ENCODE measurements at places on chromosomes 2 and 18.

- DNase-seq, result no peak
Observed at GRCh38 chr2:119483395-119483753, 40.9 kb downstream of the SCTR start.

DNA sequence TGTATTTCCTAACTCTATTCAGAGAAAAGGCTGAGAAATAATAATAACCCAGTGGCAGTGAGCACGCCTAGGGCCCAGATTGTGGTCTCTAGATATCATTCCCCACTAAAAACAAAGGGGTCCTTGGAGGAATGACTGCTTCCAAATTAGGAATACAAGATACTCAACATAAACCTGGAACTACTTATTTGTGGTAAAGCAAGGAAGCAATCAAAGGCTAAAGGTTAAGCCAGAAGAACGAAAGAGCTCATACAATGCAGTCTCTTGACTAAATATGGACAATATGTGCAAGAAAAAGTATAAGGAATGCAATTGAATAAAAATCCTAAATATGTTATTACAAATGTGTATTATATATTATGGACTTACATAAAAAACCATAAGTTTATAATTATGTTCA, 253.5 kb upstream of the NRP2 start:
- no peak for DNase-seq

DNA sequence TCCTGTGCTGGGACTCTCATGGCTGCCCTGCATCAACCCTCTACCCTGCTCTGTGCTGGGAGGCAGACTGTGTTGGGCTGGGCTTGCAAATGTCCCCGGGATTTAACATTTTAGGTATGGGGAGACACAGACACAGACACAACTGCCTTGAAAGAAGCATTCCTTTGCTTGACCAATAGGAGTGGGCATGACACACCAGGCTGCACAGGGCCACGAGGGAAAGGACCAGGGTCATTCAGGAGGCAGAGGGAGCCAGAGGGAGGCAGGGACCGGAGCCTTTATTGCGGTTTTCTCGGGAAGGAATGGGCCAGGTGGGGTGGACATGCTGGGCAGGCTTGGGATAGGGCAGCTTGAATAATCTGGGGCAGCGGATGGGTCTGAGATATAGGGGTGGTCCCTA, 238.7 kb upstream of the COPS8 start:
- no peak for DNase-seq

DNA sequence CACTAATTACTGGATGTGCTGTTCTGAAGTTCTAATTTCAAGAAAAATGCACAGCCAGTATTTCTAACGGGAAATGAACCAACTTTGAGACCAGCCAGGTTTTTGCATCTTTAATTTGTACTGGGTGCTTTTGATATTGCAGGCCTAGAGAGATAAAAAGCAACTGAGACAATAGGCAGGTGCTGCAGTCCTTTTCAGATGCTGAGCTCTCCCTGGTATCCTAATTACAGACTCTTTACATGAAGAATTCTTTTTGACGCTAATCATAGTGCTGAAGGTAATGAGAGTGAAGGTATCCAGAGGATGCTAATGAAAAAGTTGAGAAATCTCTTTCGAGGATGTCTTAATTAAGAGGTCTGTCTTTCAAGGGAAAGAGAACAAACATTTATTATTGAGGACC, 85.1 kb downstream of the SERPINB8 start:
- DNase-seq, result no peak

GRCh38 chr2:138391946-138392345, 109.6 kb upstream of the SPOPL start:
- DNase-seq, result no peak

DNA sequence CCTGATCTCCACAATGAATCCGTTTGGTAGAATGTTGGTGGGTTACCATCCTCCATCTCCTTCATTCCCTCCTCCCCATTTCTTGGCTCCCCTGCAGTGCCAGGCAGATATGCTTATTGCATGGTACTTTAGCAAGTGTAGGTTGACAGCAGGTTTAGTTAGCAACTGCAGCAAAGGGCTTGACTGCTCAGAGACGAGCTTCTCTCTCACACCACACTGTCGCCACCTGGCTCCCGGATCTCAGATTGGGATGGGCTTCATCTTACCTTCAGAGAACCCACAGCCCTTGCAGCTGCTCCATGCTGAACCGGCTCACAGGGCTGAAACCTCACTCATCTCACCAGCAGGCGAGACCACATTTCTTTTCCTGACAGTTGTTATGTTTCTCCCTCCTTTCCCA, 88.8 kb downstream of the VWA3B start:
- DNase-seq, result no peak

DNA sequence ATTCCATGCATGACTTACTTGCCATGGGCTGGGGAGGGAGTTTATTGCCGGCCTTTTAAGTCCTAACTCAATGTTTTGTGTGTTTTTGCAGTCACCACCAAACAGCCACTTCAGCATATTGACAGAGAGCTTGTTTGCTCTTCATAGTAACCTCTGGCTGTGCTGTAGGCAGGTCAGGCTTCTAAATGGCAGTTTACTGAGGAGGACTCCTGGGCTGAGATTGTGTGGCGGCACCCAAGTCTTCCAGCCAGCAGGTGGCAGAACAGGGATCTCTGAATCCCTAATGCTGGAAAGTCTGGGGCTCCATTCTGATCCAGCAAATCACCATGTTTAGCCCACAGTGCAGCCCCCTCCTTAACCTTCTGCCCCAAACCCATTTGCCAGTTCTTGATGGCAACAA, 121.2 kb downstream of the CAPN13 start:
- DNase-seq, result no peak

DNA sequence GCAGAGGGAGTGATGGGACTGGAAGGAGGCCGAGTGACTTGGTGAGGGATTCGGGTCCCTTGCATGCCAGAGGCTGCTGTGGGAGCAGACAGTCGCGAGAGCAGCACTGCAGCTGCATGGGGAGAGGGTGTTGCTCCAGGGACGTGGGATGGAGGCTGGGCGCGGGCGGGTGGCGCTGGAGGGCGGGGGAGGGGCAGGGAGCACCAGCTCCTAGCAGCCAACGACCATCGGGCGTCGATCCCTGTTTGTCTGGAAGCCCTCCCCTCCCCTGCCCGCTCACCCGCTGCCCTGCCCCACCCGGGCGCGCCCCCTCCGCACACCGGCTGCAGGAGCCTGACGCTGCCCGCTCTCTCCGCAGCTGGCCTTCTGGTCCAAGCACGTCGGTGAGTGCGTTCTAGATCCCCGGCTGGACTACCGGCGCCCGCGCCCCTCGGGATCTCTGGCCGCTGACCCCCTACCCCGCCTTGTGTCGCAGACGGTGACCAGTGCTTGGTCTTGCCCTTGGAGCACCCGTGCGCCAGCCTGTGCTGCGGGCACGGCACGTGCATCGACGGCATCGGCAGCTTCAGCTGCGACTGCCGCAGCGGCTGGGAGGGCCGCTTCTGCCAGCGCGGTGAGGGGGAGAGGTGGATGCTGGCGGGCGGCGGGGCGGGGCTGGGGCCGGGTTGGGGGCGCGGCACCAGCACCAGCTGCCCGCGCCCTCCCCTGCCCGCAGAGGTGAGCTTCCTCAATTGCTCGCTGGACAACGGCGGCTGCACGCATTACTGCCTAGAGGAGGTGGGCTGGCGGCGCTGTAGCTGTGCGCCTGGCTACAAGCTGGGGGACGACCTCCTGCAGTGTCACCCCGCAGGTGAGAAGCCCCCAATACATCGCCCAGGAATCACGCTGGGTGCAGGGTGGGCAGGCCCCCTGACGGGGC, 4.6 kb downstream of the PROC start:
- DNase-seq, result no peak
